ENCODE measurements at places on chromosomes 3 and 15. TPM values are rescaled to one million over a fixed set of nuclear protein-coding genes. Genes with fewer than 3 reads are reported as not detected.

Gene DPPA4
- 0.04 TPM for total RNA-seq

Gene STRIT1
- not detected for total RNA-seq

DNA sequence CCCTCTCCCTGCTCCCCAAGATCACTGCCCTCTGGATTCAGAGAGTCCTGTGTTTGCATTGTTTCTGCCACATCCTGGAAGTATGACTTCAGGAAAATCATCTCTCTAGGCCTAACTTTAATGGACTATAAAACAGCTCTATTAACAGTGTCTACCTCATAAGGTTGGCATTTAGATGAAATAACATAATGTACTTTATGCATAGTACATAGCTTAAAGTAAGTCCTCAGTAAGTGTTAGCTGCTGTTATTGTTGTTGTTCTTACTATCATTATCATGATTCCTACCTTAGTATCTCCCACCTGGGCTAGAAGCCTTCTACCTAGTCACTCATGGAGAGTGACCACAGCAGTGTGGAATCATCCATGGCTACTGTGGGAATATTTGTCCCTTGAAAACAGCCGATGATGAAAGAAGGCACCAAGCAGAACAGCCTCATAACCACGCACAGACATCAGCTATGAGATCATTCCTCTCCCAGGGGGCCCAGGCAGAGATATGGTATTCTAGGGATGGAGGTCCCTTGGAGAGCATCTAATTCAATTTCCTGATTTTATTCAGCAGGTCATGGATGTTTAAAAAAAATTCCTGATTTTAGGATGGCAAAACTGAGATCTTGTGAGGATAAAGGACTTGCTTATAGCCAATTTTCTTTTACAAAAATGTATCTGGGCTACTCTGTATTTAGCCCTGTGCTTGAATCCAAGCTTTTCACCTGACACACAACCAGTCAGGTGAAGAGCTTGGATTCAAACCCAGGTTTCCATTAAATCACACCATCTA is 1.9 kb downstream of the FSD2 start:
- DNase-seq, result no peak

DNA sequence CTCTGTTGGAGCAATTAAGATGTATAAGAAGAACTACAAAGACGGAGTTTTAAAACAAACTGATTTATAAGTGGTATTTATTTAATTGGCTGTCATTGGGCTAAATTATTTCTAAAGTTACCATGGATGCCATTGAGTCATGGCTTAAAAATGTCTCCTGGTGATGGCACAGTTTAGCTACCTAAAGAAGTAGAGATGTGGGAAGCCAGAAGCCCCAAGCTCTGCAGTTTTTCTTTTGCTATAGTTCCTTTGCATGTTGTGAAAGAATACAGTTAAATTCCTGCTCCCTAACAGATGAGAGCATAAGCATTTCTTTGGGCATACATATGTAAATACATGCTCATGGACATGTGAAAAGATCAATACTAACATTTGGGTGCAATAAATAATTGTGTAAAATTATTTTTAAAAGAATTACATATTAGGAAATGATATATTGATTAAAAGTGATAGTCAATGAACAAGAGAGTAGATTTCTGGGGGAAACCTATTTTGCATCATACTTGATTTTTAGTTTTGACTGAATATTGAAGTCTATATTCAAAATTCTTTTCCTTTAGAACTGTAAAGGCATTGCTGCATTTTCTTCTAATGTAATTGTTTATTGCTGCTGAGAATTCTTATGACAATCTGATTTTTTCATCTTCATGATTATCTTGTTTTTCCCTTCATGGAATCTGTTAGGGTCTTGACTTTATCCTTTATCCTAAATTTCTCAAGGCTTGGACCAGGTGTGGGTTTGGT is 2.1 kb downstream of the OPA1 start:
- no peak for DNase-seq

- no peak for DNase-seq
Measured at GRCh38 chr3:129530251-129530791, 1.9 kb downstream of the RHO start.

GRCh38 chr15:56047354-56047753 is 53.9 kb upstream of the NEDD4 start:
- DNase-seq, result no peak

All from H4 (cell line).